Activated CD4-positive, alpha-beta T cell treated with anti-CD3 and anti-CD28 coated beads, Interleukin-2, amount 10 ng/mL, durations not matched to agents 7 days and 5 days (primary cell): ENCODE measurements at places on chromosomes 7 and 10. TPM values are rescaled to one million over a fixed set of nuclear protein-coding genes. Genes with fewer than 3 reads are reported as not detected.

DNA sequence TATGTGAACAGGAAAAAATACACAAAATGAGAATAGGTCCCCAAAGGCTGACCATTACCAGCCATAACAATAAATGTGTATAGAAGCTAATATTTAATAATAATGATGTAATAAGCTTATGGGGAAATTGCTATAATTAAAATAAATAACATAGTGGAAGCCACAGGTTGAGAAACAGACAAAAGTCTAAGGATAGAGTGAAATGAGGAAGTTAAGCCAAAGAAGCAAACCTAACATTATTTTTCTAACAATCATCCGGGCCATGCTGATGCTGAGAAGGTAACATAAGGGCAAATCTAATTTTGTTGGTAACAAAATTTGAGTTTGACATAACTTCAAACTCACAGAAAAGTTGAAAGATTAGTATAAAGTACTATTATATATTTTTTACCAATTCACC is 115.9 kb downstream of the MICU1 start:
- DNase-seq, result no peak
- H3K27ac ChIP-seq, result no peak overlapping the region
- peaks cover 10% of the 10 kb centered on the region for H3K36me3 ChIP-seq
- H3K4me1 ChIP-seq, result peaks cover 6% of the 10 kb centered on the region
- H3K27me3 ChIP-seq, result no peaks in the 10 kb centered on the region

DNA sequence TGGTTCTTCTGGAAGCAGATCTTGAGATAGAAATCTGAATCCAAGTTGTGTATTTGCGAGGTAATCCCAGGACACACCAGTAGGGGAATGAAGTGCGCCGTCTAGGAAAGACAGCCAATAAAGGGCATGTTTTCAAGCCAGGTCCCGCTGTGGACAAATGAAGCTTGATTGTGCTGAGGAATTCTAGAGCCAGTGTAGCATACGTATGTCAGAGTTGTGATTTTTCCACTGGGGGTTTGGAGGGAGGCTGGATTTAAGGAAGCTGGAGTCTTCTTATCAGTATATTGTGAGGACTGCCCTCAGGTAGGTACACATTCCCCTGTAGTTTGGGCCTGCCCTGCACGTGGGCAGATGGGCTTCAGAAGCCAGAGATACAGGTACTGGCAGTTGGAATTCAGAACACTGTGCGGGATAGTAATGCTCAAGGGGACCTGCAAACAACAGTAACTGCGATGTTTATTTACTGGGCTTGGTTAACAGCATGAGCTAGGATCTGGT is 50.9 kb downstream of the GALNT11 start:
- DNase-seq, result peak; percentile 17
- H3K27ac ChIP-seq, result no peak overlapping the region
- peaks cover 22% of the 10 kb centered on the region for H3K4me1 ChIP-seq
- no peaks in the 10 kb centered on the region for H3K36me3 ChIP-seq
- no peak overlapping the region for H3K4me3 ChIP-seq

DNA sequence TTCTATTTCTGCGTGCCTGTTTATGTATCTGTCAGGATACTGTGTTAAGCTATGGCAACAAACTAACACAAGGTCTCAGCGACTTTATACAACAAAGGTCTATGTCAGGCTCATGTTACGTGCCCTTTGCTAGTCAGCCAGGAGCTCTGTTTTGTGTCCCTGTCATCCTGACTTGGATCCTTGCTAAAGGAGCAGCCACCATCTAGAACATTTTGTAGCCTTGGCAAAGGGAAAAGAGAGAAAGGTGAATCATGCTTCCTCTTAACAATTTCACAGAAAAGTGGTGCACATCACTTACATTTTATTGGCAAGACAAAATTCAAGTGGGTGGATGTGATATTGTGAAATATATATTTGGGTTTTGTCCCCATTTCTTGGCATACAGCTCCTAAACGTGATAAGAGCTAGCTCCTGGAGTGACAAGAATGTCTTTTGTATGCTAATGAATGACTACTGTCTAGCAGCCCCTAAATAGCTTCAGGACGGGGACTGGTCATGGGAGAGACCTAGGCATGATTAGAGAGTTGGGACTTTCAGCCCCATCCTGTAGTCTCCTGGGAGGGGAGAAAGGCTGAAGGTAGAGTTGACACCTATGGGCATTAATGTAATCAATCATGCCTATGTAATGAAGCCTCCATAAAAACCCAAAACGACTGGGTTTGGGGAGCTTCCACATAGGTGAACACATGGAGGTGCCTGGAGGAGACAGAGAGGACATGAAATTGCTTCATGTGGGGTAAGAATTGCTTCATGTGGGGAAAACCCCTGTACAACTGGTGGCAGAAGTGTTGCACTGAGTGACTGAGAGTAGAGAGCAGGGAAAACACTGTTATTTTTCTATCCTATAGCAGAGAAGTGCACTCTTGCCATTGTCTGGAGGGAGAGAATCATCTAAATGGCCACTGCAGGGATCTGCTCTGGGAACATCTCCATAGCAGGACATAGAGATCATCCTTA is 33.0 kb downstream of the MRPL32 start:
- no peak overlapping the region for H3K27ac ChIP-seq
- peaks cover 2% of the 10 kb centered on the region for H3K4me1 ChIP-seq
- H3K36me3 ChIP-seq, result no peaks in the 10 kb centered on the region
- no peak for DNase-seq
- H3K27me3 ChIP-seq, result peaks cover 14% of the 10 kb centered on the region

GRCh38 chr7:43077732-43078391 is 34.6 kb upstream of the HECW1 start:
- no peaks in the 10 kb centered on the region for H3K36me3 ChIP-seq
- H3K4me1 ChIP-seq, result no peaks in the 10 kb centered on the region
- peaks cover 13% of the 10 kb centered on the region for H3K27me3 ChIP-seq
- no peak overlapping the region for H3K27ac ChIP-seq
- H3K4me3 ChIP-seq, result no peak overlapping the region

DNA sequence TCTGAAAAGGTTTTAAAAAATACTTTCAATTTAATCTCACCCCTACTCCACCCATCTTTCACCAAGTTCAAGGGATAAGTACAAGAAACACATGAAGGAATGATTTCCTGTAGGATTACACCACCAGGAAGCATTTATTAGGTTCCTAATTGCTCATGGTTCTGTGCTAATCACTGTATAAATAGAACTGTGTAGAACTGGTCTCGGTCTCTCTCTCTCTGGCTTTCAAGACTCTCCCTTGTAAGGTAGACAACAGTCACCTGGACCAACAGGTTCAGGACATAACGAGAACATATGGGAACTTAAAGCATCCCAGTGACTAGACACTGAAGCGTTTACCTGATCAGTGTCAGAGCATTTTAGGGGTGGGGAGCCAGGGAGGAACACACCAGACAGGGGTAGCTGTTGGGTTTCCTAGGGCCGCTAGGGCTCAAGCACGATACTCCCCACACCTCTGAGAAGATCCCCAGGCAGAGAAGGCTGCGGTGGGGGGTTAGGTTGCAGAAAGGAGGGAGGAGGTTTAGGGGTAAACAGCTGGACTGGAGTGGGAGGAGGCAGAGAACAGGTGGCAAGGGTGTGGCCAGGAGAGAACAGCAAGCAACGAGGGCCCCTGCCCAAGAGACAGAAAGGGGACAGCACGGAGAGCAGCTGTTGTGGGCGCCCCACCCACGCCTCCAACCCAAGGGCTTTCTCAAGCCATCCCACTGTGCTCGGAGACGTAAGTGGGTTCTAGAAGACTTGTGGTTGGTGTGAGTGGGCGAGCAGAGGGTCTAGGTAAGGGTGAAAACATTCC is 52.5 kb upstream of the USP6NL start:
- H3K4me3 ChIP-seq, result no peak overlapping the region
- no peak overlapping the region for H3K27ac ChIP-seq
- H3K36me3 ChIP-seq, result no peaks in the 10 kb centered on the region
- DNase-seq, result no peak
- H3K27me3 ChIP-seq, result peaks cover 20% of the 10 kb centered on the region

DNA sequence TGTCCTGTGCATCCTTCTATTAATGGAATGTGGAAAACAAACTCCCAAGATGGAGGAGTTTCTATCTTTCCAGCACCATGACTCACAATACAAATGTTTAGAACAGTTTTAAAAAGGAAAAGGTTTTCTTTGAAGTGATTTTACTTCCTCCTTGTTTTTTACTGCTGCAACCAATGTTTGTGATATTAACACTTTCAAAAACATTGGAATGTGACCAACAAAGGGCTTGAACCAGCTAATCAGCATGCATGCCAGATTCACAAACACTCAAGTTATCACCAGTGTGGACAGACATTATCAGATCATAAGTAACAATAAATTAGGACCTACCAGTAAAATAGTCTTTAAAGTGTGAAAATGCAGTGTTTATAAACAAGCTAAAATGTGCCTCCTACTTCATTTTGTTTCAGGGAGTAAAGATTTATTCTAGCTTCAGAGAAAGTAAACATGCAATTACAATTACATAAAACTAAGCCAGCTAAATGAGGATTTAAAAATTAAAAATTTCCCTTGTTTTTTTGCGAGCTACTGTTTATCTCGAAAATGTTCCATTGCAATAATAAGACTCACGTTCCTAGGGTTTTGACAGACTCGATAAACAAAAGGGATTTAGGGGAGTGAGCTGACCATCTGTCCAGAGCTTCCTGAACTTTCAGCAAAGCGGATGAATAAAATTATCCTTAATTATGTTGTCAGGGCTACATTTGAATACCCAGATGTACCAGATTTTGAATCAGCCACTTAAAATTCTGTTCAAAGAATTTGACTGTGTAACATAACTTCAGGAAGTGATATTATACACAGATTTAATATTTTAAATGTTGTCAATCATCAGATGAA is 29.8 kb downstream of the CPVL start:
- no peak for DNase-seq
- no peak overlapping the region for H3K27ac ChIP-seq
- peaks cover 14% of the 10 kb centered on the region for H3K4me1 ChIP-seq
- peaks cover 31% of the 10 kb centered on the region for H3K27me3 ChIP-seq
- H3K36me3 ChIP-seq, result no peaks in the 10 kb centered on the region
- H3K4me3 ChIP-seq, result no peak overlapping the region

HABP2 gene
- total RNA-seq, result not detected

PNLIPRP3 gene
- total RNA-seq, result not detected

WDFY4 gene
- total RNA-seq, result 0.40 TPM
